ENCODE measurements at places on chromosomes 3 and 15.
A peak's percentile ranks its signal among the peaks of the same experiment; 100 is the strongest.

DNA sequence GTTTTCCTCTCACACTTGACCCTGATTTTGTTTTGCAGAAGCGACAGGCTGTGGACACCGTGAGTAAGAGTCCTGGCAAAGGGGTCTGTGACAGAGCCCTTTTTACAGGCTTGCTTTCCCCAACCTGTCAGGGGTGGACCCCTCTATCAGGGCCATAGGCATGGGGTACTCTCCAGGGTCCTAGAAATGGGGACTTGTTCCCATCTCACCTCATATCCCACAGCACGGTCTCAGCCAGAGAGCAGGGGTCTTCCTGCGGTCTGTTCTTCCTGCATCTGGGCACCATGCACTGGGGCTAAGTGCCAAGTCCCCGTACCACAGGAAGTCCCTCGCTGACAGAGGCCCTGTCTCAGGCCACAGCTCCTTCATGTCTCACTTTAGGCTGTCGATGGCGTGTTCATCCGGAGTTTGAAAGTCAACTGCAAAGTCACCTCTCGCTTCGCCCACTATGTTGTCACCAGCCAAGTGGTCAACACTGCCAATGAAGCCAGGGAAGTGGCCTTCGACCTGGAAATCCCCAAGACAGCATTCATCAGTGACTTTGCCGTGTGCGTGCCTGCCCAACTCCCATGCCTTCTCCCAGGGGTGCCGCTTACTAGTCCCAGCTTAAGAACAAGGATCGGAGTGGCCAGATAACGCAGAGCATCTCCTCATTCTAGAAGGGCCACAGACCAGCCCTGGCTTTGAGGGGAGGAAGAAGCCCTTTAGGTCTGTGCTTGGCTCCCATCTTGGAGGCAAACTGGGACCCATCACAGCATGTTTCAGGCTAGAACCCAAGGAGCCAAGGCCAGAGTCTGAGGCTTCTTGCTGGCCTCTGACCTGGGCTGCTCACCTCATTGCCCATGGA lies 783 bp downstream of the ITIH1 start:
- no peak for DNase-seq

DNA sequence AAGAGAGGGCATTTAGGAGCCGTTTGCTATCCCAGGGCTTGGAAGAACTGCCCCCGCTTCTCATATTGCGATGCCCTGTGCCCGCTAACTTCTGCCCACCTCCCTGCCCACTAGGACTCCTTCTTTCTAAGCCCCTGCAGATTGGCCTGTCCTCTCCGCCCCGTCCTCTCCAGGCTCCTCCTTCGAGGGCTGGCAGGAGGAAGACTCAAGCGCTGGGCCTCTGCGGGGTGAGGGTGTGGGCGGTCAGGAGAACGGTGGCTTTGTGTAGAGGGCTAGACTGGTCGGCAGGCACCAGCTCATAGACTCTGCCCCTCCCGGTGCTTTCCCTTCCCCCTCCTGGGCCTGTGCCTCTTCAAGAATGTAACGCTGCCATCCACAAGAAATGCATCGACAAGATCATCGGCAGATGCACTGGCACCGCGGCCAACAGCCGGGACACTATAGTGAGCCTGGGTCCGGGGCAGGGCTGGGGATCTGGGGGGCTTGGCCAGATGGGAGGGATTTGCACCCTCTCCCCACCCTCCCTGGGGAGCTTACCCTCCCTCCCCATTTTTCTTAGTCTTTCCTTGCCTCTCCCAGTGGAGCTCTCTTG lies 21.9 kb downstream of the PRKCD start:
- DNase-seq = no peak

GRCh38 chr3:49166752-49167556 lies 823 bp upstream of the CCDC71 start:
- DNase-seq = no peak

- no peak for DNase-seq
These were observed 49.5 kb downstream of the MCF2L2 start for GRCh38 chr3:183378951-183379350.

- DNase-seq = no peak
These were observed 72.7 kb upstream of the ABI3BP start for GRCh38 chr3:101065962-101066361.

- no peak for DNase-seq
These were observed 59.8 kb downstream of the WDR76 start for GRCh38 chr15:43886558-43886957.

DNA sequence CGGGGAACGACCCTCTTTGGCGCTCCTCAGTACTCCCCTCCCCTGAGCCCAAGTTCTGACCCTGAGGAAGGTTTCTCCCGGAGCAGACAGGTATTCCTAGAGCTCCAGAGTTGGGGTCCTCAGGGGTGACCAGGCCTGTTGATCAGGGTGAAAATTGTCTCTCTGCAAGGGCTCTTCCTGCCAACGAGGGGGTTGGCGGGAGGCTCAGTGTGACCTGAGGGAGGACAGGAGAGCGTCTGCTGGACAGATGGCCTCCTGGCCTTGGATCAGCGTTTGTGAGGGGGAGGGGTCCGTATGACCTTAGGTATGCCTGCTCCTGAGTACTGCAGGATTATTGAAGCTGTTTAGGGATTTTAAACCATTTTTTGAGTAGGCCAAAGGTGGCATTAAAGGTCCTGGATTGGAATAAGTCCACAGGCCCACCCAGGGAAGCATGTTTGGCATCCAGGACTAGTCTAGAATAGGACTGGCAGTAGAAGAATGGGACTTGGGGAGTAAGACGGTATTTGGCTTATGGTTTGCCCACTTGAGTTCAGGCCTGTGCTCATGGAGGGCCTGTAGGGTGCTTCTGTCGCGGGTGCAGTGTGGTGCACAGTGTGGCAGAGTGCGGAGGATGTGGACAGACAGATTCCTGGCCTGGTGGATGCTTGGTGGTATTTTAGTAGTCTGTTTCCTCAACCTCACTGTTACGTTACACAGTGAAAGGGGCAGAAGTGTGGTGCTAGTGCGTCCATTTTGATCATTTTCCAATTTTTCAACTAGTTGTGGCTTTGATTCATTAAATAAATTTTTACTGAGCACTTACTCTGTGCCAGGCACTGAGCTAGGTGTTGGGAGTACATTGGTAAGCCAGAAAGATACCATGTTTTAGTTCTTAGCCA lies 959 bp downstream of the ZNF592 start:
- DNase-seq = no peak

DNA sequence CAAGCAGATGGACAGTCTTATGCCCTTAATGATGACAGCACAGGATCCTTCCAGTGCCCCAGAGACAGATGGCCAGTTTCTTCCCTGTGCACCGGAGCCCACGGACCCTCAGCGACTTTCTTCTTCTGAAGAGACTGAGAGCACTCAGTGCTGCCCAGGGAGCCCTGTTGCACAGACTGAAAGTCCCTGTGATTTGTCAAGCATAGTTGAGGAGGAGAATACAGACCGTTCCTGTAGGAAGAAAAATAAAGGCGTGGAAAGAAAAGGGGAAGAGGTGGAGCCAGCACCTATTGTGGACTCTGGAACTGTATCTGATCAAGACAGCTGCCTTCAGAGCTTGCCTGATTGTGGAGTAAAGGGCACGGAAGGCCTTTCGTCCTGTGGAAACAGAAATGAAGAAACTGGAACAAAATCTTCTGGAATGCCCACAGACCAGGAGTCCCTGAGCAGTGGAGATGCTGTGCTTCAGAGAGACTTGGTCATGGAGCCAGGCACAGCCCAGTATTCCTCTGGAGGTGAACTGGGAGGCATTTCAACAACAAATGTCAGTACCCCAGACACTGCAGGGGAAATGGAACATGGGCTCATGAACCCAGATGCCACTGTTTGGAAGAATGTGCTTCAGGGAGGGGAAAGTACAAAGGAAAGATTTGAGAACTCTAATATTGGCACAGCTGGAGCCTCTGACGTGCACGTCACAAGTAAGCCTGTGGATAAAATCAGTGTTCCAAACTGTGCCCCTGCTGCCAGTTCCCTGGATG lies 198.7 kb downstream of the AKAP13 start:
- no peak for DNase-seq

- DNase-seq = no peak
These were observed 17.6 kb downstream of the EXOSC7 start for GRCh38 chr3:44993471-44994205.

DNA sequence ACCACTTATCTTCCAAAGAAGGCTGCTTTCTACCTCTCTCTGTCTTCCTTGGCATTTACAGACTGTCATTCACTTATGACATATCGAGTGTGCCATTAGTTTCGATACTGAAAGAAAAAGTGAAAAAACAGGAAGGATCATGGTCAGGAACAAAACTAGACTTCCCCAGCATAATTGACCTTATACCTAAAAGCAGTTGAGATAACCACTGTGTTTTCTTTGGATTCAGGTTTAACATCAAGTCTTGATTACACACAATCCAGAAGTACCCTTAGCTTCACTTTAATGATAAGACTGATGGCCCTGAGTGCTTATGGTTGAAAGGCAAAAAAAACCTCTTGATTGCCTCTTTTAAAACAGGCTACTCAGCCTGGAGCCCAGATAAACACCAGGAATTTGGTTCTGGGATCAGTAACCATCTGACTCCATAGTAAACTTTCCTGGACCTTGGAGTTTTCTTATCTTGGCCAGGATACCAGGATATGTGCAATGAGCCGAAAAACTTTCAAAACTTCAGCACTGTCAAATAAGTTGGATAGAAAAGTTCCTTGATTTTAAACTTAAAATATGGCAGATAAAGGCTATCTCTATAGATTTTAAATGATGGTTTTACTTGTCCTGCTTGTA lies 5.0 kb upstream of the UACA start:
- DNase-seq = no peak

GRCh38 chr3:131454501-131454900 lies 48.3 kb downstream of the MRPL3 start:
- DNase-seq = no peak

DNA sequence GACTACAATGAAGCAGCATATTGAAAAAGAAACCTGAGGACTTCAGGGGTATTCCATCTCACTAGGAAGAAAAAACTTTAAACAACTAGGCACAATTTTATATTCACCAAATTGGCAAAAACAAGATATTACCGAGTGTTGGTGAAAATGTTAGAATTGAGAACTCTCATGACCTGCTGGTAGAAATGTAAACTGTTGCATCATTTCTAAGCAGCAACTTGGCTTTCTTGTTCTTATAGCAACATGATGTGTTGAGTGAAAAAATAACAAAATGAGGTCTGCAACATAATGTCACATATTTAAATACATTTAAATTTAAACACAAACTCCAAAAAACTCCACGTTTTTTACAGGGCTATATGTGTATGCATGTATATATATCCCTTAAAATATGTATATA lies 59.0 kb upstream of the SPPL2A start:
- no peak for DNase-seq

DNA sequence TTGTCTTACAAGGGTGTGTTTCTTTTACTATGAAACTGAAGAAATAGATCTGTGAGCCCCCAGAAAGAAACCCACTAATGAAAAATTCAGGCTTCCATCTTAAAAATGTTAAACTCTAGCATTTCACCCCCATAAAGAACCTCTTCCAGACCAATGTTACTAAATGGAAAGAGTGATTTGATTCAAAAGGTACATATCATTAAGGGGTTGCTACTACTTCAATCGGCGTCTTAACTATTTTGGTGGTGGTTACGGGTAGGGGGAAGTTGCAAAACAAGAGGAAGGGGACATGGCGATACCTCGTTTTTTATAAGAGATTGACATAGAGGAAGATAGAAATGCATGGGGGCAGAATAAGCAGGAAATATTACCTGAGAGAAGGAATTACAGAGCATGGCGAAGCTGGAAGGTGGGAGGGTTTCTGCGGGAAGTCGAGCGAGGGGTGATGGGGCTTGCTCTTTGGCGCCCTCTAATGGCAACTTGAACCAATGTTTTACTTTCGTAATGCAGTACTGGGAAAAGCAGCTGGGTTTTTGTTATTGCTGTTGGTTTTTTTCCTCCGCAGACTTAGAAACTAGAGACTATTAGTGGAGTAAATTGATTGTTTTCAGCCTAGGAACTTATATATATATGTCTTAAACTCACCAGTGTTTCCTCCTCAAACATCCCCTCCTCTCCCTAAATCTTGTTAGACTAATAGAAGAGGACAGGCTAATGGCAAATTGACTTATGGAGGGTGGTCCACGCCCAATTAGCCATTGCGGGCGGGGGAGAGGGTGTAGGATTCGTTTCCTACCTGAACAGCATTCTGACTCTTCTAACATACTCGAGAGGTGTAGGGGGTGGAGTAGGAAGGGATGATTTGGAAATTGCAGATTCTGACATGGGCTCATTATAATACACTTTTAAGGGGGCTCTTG lies 11.3 kb upstream of the SOX2 start:
- peak; percentile 46 for DNase-seq

- no peak for DNase-seq
These were observed 145.8 kb upstream of the UBE2E1 start for GRCh38 chr3:23659840-23660430.

GRCh38 chr3:187507905-187508304 lies 139.7 kb downstream of the RTP4 start:
- DNase-seq = no peak

DNA sequence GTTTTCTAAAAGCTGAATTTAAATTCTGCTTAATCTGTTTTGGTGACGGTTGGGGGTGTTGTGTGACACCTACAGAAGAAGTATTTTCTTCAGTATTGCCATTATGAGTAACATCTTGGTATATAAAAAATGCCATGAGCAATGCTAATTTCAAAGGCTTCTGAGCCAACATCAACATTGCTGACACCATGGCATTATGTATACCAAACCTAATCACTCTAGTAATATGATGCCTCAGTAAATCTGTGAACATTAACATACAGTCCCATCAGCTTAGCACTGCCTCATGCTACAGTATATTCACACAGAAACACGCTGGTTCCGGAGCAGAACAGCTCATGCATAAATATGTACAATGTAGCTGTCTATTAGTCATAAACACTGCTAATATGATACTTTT lies 75.8 kb downstream of the ZPLD1 start:
- DNase-seq = peak; percentile 57

- no peak for DNase-seq
These were observed 660 bp downstream of the UROC1 start for GRCh38 chr3:126516936-126517290.

DNA sequence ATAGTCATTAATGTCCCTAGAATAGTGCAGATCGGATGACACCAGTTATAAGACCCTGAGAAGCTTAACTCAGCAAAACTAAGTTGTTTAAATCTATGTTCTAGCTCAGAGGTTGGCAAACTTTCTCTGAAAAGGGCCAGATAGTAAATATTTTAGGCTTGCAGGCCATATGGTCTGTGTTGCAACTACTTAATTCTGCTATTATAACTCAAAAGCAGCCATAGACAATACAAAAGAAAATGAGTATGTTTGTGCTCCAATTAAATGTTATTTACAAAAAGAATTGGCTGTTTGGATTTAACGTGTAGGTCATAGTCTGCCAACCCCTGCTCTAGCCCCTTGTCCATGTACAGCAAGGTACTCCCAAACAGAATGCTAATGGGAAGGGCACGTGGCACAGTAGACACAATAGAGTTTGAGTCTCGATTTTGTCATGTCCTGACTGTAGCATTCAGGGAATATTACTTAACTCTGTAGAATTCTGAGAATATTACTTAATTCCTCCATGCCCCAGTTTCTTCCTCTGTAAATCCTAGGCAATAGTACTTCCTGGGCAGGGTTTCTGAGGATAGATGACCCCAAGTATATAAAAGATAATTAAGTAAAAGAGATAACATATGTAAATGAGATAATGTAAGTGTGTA lies 70.5 kb upstream of the ATP2C1 start:
- DNase-seq = no peak
